ENCODE measurements at places on chromosomes 13 and 19.

GRCh38 chr13:40161931-40162330 is 504.5 kb downstream of the FOXO1 start:
- DNase-seq = no peak

- no peak for DNase-seq
These were observed 275.5 kb downstream of the GPC6 start for GRCh38 chr13:93502071-93502470.

- DNase-seq = no peak
These were observed 132.7 kb upstream of the SLITRK5 start for GRCh38 chr13:87538366-87539052.

DNA sequence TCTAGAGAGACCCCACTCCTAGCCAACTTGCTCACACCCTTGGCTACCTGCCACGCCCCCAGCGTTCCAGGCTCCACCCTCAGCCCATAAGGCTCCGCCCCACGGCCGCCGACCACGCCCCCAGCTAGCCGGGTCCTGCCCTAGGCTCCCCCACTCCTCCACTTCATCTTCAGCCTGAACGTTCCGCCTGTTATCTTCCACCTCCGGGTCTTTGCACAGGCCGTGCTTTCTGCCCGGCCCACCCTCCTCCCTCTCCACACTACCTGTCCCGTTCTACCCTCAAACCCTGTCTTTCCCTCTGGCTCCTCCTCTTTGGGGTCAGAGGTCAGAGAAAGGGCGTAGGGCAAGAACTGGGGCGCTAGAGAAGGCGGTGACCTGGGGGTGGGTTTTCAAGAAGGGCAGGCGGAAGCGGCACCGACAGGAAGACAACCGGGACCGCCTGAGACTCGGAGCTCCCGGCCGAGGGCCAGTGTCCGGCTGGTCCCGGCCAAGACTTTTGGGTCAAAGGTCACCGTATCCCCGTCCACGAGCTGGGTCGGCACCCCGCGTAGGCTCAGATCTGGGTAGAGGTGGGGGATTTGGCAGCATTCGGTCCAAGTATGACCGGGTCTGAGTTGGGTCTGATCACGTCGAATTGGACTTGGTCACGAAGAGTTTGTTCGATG is 2.2 kb downstream of the PDE4C start:
- no peak for DNase-seq

DNA sequence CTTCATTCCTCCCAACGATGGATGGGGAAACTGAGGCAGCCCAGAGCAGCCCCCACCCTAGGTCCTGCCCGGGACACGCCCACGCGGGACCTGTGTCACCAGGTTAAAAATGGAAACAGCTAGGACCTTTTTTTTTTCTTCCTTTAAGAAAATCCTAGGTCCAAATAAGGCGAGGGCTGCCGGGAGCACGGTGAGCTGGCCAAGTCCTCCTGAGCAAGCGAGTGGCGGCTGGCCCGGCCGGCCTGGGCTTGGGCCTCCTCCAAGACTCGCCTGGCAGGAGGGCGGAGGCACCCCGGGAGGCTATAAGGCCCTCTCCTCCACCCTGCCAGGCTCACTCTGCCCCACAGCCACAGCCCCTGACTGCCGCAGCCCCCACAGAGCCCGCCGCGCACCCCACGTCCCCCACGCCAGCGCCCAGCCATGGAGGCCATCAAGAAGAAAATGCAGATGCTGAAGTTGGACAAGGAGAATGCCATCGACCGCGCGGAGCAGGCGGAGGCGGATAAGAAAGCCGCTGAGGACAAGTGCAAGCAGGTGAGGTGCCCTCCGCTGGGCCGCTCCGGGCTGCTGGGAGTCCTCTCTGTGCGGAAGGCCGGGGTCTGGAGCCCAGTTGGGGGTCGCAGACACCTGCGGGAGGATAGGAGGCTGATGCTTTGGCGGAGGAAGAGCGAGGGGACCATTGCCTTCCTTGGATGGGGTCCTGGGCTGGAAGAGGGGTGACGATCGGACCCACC is 8.9 kb upstream of the TPM4 start:
- DNase-seq = no peak

GRCh38 chr13:113616991-113617749 is 32.6 kb downstream of the TFDP1 start:
- DNase-seq = no peak

DNA sequence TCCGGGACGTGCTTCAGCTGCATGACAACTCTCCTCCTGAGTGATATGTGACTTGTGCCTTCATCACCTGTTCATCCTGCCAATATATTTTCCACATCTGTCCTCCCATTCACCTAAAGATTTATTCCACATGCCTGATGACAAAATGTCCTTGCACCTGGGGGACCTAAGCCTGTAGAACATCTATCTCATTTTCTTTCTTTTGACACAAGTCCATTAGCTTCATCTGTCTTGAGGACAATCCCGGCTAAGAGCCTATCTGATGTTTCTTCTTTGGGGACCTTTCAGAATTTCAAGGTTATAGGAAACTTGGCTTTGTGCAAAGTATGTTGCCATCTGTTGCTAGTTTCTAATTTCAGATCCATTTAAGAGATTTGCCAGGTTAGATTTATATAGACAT is 41.1 kb downstream of the ITGBL1 start:
- no peak for DNase-seq

DNA sequence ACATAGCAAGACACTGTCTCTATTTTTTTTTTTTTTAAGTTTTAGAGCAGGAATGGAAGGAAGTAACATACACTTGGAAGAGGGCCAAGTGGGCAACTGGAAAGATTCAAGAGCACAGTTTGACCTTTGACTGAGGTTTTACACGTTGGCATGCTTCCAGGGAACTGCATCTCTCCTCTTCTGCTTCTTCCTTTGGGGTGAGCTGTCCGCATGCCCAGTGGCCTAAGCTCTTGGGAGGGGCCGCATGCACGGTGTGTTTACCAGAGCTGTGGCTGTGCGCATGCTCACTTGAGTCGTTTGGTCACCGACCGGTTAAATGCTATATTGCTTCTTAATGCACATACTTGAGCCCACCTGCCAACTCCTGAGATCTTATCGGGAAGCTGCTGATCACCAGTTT is 727.7 kb downstream of the UQCRFS1 start:
- no peak for DNase-seq

DNA sequence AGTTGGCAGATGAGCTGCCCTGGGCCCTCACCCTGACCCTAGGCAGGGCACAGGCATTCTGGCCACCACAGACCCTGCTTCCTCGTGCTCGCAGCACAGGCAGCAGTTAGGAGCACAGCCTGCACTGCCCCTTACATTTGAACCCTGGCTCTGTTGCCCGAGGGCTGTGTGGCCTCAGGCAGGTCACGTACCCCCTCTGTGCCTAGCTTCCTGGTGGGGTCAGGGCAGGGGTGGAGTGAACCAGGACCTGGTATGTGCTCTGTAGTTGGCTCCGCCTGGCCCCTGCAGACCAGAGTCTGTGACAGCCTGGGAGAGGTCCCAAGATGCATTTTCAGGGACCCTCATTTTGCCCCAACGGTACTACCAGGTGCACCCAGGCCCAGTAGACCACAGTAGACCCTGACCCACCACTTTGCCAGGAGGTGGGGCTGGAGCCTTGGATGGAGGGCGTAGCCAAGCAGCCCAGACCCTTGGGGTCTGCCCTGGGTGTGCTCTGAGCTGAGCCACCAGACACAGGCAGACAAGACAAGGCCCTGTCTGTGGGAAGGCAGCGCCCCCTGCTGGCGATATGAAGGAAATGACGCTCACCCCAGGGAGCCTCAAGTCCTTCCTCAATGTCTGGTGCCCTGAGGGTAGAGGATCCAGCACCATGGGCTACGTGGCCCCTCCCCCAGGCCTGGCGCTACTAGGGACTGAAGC is 9.1 kb downstream of the LYL1 start:
- DNase-seq = peak; percentile 81

- DNase-seq = no peak
These were observed 6.8 kb downstream of the UPF3A start for GRCh38 chr13:114288157-114288591.

DNA sequence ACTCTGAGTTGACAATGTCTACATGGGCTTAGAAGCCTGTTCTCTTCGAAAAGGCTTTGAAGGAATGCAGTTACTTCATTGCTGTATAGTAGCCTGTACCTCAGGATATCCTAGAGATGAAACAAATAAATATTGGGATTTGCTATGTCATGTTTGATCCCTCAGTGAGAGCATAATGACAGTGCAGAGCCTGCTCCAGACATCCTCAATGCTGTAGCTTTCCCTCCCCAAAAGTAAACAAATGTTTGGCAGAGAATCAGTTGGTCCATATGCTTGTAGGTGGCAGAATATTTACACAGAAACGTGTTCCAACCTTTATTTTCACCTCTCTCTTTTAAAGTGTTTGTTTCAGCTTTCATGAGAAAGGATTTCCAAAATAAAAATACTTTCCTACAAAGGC is 515.3 kb upstream of the SGCG start:
- no peak for DNase-seq

DNA sequence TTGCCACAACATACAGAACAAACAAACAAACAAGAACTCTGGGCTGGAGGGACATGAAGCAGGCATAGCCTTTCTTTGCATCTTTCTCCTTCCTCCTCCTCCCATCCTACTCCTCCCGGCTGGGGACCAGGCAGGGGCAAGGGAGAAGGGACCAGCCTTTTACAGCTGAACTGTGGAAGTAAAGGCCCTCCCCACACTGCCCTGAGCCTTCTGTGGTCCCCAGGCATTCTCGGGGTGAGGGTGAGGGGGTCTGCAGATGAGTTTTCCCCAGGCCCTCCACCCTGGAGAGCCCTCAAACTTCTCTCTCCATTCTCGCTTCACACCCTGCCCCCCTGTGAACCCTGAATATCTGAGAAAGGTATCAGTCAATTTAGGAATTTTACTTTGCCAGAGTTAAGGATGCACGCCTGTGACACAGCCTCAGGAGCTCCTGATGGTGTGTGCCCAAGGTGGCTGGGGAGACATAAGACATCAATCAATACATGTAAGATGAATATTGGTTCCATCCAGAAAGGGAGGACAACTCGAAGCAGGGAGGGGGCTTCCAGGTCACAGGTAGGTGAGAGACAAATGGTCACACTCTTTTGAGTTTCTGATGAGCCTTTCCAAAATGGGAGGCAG is 170.9 kb downstream of the COL4A1 start:
- no peak for DNase-seq

DNA sequence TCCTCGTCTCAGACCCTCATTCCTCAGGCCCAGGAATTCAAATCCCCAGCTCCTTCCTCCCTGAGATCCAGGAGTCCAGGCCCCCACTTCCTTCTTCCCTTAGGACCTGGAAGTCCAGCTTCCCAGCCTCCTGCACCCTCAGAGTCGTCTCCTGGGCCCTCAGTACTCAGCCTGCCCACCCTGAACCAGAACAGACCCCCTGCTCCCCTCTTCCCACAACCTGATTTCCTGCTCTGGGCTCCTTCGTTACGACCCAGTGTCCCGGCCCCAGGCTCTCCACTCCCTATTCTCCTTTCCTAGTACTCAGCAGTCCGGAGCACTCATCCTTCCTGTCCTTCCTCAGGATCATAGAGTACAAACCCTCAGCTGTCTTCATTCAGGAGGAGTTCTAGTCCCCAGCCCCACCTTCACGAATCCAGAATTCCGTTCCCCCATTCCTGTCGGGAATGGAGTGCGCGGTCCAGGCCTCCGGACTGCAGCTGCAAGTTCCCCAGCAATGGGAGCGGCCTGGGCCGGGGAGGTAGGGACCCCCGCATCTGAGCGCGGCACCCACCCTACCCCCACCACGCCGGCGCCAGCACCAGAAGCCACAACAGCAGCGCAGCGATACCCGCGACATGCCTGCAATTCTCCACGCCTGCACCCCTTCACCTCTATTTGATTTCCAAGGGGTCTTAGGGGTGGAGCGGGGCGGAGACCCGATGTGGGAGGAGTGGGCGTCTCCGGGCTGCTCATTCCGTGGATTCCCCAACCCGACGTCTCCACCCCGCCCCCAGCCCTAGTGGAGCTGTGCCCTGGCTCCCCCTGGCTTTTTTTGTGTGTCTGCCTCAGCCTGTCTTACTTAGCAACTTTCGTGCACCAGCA is 12.7 kb downstream of the EGLN2 start:
- DNase-seq = no peak

DNA sequence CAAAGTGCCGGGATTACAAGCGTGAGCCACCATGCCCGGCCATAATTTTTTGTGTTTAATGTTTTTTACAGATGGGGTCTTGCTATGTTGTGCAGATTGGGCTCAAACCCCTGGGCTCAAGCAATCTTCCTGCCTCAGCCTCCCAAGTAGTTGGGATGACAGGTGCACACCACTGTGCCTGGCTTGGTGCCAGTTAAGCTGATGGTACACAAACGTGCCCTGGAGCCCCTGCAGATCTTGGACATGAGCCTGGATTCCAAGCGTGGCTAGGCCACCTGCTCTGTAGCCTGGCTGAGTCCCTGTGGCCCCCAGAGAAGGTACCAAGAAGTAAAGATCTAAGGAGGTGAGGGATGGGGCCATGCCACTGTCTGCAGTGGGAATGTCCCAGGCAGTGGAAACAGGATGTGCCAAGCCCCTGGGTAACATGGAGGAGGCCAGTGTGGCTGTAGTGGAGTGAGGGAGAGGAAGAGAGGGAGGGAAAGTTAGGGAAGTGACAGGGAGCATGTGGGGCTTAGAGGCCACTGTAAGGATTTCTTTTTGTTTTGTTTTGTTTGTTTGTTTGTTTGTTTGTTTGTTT is 7.0 kb downstream of the PRODH2 start:
- no peak for DNase-seq

- peak; percentile 18 for DNase-seq
These were observed 197.7 kb downstream of the COL4A1 start for GRCh38 chr13:110109140-110109783.

DNA sequence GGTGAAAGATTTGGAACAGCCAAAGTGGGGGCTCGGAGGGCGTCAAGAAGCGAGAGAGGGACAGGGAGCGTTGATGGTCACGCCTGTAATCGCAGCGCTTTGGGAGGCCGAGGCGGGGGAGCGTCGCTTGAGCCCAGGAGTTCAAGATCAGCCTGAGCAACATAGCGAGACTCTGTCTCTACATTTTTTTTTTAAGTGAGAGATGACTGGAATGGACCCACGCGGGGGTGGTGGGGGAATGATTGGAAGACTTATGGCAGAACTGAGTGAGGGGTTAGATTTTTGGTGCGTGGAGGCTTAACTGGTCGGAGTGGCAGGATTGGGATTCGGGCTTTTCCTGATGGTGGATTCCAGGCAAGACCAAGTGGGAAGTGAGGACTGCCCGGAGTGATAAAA is 725 bp downstream of the PSMD8 start:
- DNase-seq = no peak

GRCh38 chr13:113746671-113747070 is 12.4 kb upstream of the TMEM255B start:
- DNase-seq = no peak

GRCh38 chr13:99403458-99403971 is 96.3 kb upstream of the GPR183 start:
- no peak for DNase-seq

All from SK-N-MC (cell line).